ENCODE measurements at places on chromosomes 16 and 17.

DNA sequence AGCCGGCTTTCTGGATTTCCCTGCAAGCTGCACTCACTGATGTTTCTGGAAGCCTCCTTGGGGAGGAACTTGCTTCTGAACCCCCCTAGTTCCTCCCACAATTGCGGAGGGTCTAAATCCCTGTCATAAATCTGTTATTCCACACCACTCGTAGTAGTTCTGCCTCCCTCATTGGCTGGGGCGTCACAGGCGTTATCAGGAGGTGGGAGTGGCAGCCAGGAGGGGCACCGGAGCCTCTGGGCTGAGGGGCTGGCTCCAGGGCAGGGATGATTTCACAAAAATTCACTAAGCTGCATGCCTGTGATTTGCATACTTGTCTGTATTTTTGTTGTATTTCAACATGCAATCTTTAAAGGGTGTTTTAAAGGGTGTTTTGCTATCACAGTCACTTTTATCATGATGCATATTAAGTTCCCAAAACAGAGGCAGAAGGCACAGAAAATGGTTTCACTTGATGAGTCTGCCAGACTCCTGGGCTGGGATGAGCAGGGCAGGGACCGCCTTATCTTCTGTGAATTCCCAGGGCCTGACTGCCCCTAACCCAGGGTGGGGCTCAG, 176.2 kb upstream of the FOXF1 start:
- DNase-seq, result no peak

GRCh38 chr16:30757316-30757715, 4.5 kb downstream of the CFAP119 start:
- DNase-seq, result no peak

- DNase-seq, result no peak
These were observed 17.8 kb downstream of the ACTG1 start for GRCh38 chr17:81494626-81495377.

GRCh38 chr17:46266656-46267544, 28.0 kb upstream of the LRRC37A start:
- peak; percentile 76 for DNase-seq

GRCh38 chr17:34361478-34362061, 1.5 kb downstream of the CCL1 start:
- peak; percentile 15 for DNase-seq

DNA sequence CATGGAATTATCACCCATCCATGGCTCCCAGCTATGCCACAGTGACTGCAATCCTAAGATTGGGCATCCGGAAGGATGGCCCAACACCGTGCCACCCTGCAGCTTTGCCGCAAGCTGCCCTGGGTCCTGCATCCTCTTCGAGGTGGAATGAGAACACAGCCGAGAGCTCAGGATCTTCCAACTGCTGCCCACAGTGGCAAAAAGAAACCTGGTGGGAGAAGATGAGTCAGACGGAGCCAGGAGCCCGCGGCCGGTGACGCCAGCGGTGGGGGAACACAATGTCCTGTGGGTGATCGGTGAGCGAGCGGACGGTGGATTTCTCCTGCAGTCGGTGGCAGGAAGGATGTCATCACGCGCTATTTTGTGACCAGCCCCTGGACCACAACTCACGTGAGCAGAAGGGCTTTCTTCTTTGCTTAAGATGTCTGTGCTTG, 20.1 kb downstream of the CD7 start:
- peak; percentile 69 for DNase-seq

- no peak for DNase-seq
These were observed 10.5 kb downstream of the GAS2L2 start for GRCh38 chr17:35742496-35742895.

GRCh38 chr16:51937771-51938170, 609.2 kb downstream of the TOX3 start:
- no peak for DNase-seq

DNA sequence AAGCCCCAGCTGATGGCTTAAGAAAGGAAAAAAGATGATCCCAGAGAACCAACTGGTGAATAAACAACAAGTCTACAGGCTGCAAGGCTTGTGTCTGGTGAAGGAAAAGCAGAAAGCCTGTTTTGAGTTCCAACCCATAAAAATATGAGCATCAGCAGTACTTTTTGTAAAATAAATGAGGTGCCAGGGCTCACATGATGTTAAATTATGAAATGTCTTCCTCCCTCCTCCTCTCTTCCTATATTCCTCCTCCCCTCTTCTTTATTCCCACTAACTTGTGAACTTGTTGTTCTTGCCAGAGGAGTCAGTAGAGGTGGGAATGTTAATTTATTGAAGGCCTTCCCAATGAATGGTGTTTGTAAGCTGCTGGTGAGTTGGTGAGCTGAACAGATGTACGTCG, 212.2 kb upstream of the CDH11 start:
- DNase-seq, result no peak

- DNase-seq, result no peak
These were observed 212.6 kb upstream of the GSE1 start for GRCh38 chr16:85400305-85401205.

- DNase-seq, result no peak
These were observed 119.0 kb downstream of the SPECC1 start for GRCh38 chr17:20128036-20128667.

DNA sequence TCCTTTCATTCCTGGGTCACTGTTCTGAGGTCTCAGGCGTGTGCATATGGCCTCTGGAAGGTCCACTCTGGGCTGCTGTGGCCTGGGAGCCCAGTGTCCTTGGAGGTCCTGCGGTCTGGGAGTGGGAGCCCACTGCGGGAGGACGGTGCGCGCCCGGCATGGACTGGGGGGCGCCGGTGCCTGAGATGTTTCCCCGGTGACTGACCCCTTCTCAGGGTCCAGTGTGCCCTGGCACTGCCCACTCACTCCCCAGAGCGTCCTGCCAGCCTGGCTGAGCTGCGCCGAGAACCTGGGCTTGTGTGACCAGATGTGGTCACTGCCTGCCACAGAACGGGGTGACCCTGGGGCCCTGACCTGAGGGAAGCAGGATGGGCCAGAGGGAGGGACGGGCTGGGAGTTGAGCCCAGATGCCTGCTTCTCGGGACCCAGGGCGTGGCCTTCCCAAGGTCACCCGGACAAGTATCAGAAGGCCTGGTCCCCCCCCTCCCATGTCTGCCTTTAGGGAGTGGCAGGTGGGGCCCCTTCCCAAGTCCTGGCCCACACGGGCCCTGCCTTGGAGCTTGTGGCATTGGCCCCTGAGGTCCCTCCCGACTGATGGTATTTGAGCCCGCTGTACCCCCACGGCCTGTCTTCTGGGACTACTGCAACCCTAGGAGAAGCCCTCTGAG, 1.1 kb upstream of the RHBDL1 start:
- no peak for DNase-seq

DNA sequence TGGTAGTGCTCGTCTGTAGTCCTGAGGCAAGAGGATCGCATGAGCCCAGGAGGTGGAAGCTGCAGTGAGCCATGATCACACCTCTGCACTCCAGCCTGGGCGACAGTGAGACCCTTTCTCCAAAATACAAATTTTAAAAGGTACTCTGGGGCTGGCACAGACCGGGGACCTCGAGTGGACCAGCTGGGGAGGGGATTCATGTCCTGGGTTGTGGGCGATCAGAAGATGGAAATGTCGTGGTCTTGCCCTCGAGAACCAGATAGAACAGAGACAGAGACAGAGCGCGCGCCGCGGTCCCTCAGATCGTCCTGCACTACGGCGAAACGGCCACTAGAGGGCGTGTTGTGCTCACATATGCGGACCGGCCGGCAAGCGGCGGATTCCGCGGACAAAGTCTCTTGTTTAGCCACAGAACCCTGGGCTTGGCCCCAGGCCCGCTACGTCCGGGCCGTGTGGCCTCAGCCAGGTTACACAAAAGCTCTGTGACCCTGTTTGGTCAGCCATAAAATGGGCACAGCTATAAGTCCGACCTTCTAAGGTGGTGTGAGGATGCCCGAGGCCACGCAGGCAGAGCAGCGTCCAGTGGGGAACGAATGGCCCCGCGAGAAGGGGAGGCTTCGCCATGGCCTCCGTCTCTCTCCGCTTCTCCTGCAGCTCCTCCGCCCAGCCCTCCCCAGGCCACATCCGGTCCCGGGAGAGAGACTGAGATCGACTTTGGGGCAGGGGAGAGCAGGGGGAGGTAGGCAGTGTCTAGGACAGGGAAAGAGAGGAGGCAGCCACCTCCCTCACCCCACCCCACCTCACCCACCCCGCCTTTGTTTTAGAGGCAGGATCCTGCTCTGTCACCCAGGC, 14.6 kb upstream of the SBK1 start:
- DNase-seq, result peak; percentile 74

- no peak for DNase-seq
These were observed 23.4 kb downstream of the DCAF7 start for GRCh38 chr17:63573634-63574033.

- DNase-seq, result no peak
These were observed 22.3 kb downstream of the CA10 start for GRCh38 chr17:52136166-52136565.

DNA sequence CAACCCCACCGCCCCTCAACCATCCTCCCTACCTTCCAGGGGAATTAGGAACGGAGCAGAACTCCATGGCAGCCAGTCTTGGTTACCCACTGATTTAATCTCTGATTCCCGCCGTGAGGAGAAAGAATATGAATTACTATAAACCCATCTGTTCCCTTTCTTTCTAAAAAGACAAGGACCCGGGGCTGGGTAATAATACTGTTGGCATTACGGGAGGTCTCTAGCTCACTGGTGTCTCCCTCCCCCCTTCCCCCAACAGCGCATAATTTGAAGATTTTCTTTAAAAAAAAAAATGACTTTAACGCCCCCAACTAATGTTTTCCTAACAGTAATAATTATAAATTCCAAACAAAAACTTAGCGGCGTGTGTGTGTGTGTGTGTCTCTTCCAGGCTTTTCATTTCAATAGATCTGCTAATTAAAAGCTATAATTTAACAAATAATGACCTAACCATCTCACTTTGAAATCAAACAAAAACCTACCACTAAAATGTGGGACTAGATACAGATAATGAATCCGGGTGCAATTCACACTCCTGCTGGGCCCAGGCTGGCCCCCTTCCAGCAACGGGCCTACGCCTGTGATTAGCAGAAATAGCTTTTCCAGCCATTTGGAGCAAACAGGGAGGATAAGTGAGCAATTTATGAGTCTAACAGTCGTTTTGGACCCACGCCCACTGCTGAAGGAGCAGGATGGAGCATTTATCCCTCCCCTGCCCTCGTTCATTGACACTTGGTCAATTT, 18.2 kb upstream of the BHLHA9 start:
- no peak for DNase-seq

- no peak for DNase-seq
These were observed 285.4 kb upstream of the PMFBP1 start for GRCh38 chr16:72457243-72457940.

DNA sequence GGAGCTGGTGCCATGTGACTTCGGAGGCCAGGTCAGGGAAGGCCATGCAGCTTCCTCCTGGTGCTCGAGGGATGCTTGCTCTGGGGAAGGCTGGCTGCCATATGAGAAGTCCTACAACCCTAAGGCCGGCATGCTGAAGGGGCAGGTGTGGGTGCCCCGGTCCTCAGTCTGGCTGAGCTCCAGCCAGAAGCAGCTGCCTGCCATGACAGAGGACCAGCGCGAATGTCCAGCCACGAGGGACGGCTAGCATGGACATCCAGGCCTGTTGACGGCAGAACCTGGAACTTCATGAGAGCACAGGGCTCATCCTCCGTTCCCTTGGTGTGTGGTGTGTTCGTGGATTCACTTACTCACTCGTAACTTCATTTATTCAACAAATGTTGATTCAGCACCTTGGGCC, 140.6 kb downstream of the IRF8 start:
- no peak for DNase-seq

- no peak for DNase-seq
These were observed 13.8 kb downstream of the USP22 start for GRCh38 chr17:21029036-21029435.

DNA sequence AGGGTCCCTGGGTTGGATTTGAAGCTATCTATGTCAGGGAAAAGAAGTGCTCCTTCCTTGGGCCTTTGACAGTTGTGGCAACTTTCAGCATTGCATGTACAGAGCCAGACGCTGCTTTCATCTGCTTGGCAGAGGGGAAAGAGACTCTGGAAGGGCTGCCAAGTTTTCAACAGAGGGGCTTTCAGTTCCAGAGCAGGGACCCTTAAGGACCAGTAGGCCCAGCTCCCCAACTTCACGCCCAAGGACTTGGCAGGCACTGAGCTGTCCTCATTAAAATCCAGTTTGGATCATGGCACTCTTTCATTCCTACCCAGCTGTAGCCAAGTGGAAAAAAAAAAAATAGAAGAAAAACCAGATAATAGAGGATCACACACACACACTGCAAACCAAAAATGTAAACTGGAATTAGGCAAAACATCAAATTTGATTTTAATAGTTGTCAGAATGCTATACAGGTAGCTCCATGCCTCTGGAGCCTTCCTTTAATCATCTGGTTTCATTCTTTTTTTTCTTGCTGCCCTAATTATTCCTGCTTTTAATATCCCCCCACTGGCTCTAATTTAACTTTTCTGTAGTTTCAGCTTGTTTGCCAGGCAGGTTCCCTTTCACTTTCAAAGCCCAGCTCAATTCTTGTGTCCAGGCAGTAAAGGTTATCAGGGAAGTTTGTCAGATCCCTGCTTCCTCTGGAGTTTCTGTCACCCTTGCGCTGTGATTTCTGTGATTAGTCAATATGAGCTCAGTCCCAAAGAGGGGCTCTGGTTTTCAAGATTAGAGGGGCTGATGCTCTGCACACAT, 702.6 kb upstream of the CDH8 start:
- DNase-seq, result no peak

DNA sequence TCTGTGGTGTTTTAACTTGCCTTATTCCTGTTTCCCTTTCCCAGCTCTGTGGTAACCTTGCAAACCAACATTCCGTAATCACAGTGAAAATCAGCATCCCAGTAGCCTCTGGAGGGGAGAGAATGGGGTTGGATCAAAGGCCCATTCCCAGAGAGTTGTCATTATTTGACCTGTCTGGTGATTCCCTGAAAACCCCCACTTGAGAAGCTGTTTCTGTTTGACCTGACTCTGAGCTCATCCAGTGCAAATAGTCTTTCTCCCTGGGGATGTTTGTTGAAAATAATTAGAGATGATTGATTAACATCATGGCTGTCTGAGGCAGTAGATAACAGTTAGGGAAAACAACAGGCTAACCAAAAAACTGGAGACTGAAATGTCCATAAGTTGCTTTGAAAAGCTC, 3.0 kb downstream of the CACNG1 start:
- DNase-seq, result no peak

DNA sequence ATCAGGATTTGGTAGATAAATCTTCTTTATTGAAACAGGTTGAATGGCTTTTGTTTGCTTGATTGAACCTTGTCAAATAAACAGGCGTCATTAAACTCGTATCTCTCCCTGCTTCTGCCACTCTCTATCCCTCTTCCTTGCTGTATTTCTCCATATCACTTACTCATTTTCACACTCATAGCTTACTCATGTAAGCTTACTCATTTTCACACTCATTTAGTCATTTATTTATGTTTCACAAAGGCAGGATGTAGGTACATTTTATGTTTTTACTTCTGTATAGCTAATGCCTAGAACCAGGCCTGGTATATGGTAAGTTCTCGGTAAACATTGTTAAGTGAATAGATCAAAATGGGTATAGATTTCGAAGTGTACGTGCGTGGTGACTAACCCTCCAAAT, 450.0 kb downstream of the PMP22 start:
- DNase-seq, result no peak

DNA sequence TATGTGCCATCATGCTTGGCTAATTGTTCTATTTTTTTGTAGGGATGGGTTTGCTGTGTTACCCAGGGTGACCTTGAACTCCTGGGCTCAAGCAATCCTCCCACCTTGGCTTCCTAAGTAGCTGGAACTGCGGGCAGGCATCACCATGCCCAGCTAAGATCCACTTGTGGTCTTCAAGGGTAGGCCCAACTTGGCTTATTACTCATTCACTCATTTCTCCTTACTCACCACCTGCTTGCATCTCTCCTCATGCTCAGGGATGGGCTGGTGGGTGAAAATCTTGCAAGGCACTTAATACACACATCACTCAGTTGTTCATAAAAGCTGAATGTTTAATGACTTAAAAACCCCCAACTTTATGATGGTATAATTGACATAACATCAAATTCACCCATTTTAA, 207.8 kb downstream of the SHISA9 start:
- no peak for DNase-seq
